ENCODE measurements at places on chromosomes 4 and X.

DNA sequence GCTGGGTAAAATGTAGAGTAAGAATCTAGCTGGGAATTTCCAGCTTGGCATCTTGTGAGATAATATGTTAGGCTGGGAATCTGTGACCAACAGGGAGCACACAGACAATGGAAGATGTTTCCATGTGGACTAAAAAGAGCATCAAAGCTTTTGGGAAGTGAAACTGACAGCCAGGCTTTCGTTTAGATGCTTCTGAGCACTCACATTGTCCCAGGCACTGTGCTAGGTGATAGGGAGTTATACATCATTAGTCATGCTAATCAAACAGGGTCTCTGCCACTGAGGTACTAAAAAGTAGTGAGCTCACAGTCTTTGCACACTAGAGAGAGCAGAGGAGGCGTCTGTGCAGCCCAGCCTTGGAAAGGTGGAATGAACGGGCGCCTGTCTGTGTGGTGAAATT, 101.9 kb upstream of the SCOC start:
- no peak for DNase-seq

GRCh38 chrX:31872007-31872406, 800.2 kb upstream of the FTHL17 start:
- no peak for DNase-seq

- no peak for DNase-seq
These were observed 170.0 kb upstream of the FRMPD4 start for GRCh38 chrX:11967986-11968869.

DNA sequence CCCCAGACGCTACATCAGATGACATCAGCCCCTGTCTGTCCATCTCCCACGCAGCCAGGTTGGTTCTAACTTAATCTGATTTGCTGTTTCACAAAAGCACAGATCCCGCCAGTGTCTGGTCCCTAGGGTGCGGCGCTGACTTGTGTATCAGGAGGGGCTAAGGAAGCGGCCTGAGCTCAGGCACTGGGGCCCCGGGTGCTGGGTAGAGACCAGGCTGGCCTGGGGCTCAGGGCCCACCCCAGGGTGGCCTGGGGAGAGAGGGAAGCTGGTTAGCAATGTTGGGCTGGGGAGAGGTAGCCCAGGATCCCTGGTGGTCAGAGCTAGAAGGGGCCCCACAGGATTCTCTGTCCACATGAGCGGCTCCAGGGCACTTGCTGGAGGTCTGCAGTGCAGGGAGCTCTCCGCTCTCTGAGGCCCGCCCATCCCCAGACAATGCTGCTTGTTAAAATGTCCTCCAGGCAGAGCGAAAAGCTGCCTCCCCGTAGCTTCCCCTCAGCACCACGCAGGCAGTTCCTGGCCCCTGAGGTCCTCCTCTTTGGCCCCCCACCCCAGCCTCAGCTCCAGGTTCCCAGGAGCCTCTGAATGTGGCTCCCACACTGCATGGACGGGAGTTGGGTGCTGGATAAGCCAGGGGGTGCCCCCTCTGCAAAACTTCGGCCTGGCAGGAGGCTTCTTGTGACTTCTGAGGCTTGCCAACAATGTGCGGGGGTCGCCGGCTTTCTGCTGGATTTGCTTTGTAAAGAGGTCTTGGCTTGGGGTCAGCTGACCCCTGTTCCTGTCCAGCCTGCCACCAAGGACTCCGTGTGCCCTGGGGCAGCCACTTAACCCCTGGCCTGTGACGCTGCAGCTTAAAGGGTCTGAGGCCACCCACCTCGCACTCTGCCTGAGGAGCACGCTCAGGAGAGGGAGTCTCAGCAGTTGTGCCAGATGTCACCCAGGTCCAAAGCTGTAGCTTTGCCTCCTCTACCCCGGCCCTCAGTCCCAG, 112.9 kb downstream of the CPZ start:
- no peak for DNase-seq

DNA sequence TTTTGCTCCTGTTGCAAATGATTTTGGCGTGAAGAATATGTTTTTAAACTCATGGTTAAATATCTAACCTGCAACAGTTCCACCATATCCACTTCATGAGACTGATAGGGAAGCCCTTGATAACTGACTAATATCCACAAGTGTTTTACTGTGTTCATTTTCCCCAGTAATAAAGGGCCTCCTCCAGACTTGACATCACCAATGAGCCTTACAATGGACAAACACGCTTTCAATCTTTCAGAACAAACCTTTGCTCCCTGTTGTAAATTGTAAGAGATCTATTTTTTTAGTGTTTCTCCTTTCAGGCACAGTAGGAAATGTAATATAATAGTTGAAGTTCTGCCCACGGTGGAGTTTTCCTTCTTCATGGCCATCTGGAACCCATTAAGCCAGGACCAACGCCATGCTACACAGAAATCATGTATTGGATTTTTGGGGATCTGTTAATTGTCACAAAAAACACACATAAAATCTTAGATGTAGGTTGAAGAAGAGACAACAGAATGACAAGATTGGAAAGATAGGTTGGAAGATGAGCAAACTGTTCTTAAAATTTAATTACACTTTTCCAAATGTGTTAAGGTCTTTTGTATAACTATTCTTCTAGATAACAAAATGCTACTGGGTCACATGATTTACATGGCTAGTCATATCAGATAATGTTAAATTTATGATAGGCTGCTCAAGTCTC, 1030.1 kb downstream of the FSTL5 start:
- DNase-seq, result no peak
